Sigmoid colon (tissue), 7 donors: ENCODE measurements at places on chromosomes 6 and 20. TPM values are rescaled to one million over a fixed set of nuclear protein-coding genes. Genes with fewer than 3 reads are reported as not detected.
A peak's percentile ranks its signal among the peaks of the same experiment; 100 is the strongest.

GRCh38 chr20:25008388-25009217 is 16.1 kb upstream of the APMAP start:
- peaks cover 47% of the 10 kb centered on the region for H3K36me3 ChIP-seq
- H3K27ac ChIP-seq: no peak overlapping the region
- no peaks in the 10 kb centered on the region for H3K27me3 ChIP-seq
- H3K4me1 ChIP-seq: no peaks in the 10 kb centered on the region
- H3K4me3 ChIP-seq: no peak overlapping the region
- peak; percentile 57 for DNase-seq

- no peaks in the 10 kb centered on the region for H3K27me3 ChIP-seq
- H3K4me1 ChIP-seq: peaks cover 8% of the 10 kb centered on the region
- H3K27ac ChIP-seq: no peak overlapping the region
These were observed 24.1 kb upstream of the ARFGEF2 start for GRCh38 chr20:48897305-48898010.

DNA sequence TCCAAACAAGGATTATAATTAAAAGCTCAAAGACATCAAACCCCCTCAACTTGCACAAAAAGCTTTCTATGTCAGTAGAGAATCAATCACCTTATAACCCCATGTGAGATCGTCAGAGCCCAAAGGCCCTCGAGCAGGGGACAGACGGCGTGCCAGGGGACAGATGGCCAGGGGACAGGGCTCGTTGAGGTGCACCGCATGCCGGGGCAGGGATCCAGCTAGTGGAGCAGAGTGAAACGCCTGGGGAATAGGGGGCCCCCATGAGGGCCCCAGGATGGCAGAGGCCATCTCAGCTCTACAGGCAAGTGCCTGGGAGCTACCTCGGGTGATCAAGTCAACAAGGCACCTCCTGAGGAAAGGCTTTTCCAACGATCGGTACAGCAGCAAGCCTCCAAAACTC is 28.6 kb downstream of the DIDO1 start:
- H3K36me3 ChIP-seq: peaks cover 19% of the 10 kb centered on the region
- peak overlapping the region; percentile 68 for H3K27ac ChIP-seq
- no peak overlapping the region for H3K4me3 ChIP-seq
- peaks cover 39% of the 10 kb centered on the region for H3K4me1 ChIP-seq
- peak; percentile 62 for DNase-seq

Gene ENPP3
- 0.55 TPM for total RNA-seq

GRCh38 chr6:124008000-124008987 is 204.6 kb downstream of the NKAIN2 start:
- H3K27me3 ChIP-seq: no peaks in the 10 kb centered on the region
- DNase-seq: no peak
- H3K36me3 ChIP-seq: no peaks in the 10 kb centered on the region
- no peak overlapping the region for H3K27ac ChIP-seq

GRCh38 chr6:137902699-137903098 is 35.6 kb downstream of the TNFAIP3 start:
- H3K27me3 ChIP-seq: no peaks in the 10 kb centered on the region
- H3K4me1 ChIP-seq: no peaks in the 10 kb centered on the region
- H3K27ac ChIP-seq: no peak overlapping the region
- DNase-seq: no peak

DNA sequence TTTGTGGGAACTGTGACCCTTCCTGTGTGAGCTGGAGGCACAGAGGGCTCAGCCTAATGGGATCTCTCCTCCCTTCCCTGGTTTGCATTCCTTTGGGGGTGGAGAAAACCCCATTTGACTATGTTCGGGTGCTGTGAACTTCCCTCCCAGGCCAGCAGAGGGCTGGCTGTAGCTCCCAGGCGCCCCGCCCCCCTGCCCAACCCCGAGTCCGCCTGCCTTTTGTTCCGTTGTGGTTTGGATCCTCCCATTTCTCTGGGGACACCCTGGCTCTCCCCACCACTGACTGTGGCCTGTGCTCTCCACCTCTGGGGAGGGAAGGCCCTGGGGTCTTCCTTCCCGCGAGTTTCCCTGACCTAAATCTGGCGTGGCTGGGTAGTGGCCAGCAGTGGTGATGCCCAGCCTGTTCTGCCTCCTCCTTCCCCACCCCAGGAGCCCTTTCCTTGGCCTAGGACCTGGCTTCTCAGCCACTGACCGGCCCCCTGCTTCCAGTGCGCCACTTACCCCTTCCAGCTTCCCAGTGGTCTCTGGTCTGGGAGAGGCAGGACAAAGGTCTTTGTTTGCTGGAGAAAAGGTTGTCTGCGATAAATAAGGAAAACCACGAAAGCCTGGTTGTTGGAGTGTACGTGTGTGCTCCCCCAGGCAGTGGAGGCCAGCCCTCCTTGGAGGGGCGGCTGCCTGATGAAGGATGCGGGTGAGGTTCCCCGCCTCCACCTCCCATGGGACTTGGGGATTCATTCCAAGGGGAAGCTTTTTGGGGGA is 4.9 kb downstream of the VEGFA start:
- H3K27ac ChIP-seq: peak overlapping the region; percentile 95
- H3K36me3 ChIP-seq: peaks cover 31% of the 10 kb centered on the region
- H3K4me3 ChIP-seq: no peak overlapping the region
- no peaks in the 10 kb centered on the region for H3K27me3 ChIP-seq
- peak; percentile 88 for DNase-seq
- peaks cover 46% of the 10 kb centered on the region for H3K4me1 ChIP-seq

Gene PRDM1
- 1.4 TPM for total RNA-seq

Gene FOXP4
- total RNA-seq: 4.1 TPM

- peaks cover 98% of the 10 kb centered on the region for H3K27me3 ChIP-seq
- no peaks in the 10 kb centered on the region for H3K36me3 ChIP-seq
- no peak overlapping the region for H3K4me3 ChIP-seq
- H3K27ac ChIP-seq: no peak overlapping the region
- no peak for DNase-seq
These were observed 1.0 kb upstream of the NKX2-4 start for GRCh38 chr20:21398109-21399004.

GRCh38 chr6:27593200-27593818 is 120.4 kb upstream of the ZNF184 start:
- H3K36me3 ChIP-seq: no peaks in the 10 kb centered on the region
- no peak for DNase-seq
- H3K27ac ChIP-seq: no peak overlapping the region
